Amniotic stem cell (primary cell): ENCODE measurements at places on chromosomes 16 and 17.

- no peak for DNase-seq
These were observed 49.0 kb downstream of the NT5M start for GRCh38 chr17:17351901-17352781.

DNA sequence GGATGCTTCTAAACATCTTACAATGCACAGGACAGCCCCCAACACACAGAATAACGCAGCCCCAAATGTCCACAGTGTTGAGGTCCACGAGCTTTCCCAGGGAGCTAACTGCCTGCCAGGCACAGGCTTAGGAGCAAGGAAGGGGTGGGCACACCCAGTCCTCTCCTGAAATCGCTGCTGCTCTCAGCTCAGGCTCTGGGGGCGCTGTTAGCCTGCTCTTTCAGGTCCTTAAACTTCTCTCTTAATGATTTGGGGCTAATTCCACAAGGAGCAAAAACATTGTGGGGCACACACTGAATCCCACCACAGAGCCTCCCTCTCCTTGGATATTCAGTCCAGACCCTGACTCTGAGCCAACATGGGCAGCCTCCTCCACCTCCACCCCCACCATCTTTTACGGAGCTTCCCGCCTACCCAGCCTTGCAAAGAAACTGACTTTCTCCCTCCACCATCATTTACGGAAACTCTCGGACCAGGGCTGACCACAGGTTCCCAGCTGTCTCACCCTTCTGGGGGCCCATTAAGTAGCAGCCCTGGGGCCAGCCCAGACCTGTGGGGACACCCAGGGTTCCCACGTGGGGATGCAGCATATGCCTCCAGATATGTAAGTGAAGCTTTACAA, 1.1 kb downstream of the CD300H start:
- DNase-seq, result no peak

DNA sequence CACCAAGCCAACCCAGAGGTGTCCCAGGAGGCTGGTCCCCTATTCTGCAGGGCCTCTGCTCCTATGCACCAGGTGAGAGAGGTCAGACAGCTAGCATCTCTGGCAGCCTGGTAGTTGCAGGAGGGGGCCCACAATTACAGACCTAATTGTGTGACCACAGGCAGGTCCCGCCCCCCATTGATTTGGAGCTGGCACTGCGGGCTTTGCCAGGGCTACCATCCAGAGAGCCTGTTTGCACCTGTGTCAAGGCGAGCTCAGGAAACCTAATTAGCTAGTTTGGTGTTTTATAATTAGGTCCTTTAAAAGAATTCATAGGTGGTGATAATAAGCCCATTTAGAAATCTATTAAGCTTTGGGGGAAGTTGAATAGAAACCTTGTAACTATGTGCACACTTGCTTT, 90.2 kb downstream of the MRM1 start:
- DNase-seq, result no peak

DNA sequence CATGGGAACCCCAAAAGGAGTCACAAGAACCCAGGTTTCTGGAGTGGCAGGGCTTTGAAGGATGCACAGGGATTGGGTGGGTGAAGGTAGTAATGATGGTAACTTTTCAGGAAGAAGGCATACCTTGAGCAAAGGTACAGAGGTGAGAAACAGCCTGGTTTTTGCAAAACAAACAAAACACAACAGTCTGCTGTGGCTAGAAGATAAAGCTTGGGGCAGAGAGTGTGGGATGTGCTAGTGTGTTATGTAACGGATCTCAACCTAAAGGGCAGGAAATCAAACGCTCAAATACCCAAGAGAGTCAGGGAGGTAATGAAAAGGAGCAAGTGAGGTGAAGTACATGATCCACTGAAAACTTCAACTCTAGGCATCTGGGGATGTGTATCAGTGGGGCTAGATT, 4.6 kb downstream of the PTGES3L start:
- no peak for DNase-seq

DNA sequence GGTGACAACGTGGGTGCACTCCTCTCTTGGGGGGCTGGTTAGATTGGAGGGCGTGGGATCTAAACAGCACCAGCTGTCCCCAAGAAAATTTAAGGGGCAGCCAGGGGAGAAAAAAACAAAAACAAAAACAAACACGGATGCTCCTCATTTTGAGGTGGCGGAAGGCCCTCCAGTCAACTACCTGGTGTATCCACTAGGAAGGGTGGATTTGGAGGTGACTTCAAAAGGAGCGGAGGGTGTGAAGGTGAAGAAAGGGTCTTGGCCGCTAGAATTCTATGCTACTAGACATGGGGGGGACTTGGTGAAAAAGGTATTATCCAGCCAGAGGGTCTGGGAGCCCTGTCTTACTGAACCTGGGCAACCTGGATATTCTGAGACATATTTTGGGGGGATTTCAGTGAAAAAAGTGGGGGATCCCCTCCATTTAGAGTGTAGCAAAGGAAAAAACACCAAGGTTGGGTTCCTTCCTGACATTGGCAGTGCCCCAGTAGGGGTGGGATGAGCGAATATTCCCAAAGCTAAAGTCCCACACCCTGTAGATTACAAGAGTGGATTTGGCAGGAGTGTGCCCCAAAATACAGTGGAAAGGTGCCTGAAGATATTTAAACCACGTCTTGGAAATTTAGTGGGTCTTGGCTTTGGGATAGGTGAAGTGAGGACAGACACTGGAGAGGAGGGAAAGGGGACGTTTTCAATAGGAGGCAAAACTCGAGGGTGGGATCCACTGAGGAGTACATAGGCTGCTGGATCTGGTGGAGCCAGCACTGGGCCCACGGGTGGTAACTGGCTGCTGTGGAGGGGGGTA, 454 bp upstream of the FGF11 start:
- no peak for DNase-seq

GRCh38 chr17:929586-929985, 50.0 kb downstream of the NXN start:
- no peak for DNase-seq

- DNase-seq, result no peak
These were observed 5.0 kb upstream of the SERPINF2 start for GRCh38 chr17:1737531-1738291.

GRCh38 chr17:72362376-72363088, 241.7 kb downstream of the SOX9 start:
- DNase-seq, result no peak

- no peak for DNase-seq
These were observed 40.5 kb downstream of the ATP2C2 start for GRCh38 chr16:84408856-84409255.

DNA sequence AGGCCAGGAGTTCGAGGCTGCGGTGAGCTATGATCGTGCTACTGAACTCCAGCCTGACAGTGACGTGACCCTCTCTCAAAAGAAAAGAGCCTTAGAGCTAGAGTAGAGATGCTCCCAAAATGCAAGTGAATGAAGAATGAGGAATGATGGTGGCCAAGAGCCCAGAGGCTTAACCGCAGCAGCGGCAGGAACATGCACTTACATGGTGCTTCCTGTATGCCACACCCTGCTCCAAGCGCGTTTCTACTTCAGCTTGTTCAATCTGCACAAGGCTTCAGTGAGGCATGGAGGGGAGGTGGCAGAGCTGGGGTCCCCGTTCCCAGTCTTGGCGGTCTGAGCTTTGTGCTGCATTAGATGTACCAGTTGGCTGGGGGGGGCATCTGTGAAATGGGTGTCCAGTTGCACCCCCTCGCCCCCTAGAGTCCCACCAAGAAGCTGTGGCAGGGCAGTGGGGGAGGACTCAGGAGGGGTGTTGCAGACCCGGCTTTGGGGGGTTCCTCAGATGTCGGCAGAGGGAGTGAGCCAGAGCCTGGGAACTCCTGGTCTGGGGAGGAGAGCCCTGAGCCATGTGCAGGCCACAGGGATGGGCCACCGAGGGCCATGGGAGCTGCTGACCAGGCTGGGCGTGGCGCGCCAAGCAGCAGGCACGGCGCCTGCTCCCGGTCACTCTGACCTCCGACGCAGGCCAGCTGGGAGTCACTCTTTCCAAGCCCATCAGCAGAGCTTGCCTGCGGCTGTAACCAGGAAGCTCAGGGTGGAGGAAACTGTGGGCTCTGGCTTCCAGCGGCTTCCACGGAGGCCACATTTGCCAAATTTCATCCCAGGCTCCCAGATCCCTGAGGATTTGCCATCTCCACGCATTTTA, 260.1 kb downstream of the PARN start:
- no peak for DNase-seq

DNA sequence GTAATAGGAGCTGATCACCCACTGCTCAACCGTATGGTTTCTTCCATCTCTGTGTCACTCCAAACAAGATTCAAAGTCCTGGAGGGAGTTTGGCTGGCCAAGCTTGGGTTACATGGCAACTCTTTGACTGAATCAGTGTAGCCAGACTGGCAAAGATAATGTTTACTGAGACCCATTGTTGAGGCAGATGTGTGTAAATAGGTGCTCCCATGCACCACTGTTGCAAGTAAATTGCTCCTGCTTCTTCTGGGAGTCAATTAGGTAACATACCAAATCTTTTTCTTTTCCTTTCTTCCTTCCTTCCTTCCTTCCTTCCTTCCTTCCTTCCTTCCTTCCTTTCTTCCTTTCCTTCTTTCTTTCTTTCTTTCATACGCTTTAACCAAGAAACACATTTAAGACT, 86.3 kb upstream of the DHX40 start:
- DNase-seq, result no peak

- DNase-seq, result no peak
These were observed 15.4 kb downstream of the GPT2 start for GRCh38 chr16:46899443-46900143.

DNA sequence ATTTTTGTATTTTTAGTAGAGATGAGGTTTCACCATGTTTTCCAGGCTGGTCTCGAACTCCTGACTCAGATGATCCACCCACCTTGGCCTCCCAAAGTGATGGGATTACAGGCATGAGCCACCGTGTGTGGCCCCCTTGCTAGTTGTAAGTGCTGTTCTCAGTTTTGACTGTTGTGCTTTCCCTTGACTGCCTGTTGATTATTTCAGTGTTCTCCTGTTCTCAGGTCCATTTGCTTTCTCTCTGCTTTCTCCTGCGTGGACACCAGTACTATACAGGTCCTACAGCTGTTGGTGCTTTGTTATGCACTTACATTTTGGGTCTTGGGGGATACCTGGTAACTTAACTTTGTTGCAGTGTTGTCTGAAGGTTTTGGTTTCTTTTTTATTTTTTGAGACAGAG, 8.2 kb downstream of the CASC3 start:
- DNase-seq, result no peak

DNA sequence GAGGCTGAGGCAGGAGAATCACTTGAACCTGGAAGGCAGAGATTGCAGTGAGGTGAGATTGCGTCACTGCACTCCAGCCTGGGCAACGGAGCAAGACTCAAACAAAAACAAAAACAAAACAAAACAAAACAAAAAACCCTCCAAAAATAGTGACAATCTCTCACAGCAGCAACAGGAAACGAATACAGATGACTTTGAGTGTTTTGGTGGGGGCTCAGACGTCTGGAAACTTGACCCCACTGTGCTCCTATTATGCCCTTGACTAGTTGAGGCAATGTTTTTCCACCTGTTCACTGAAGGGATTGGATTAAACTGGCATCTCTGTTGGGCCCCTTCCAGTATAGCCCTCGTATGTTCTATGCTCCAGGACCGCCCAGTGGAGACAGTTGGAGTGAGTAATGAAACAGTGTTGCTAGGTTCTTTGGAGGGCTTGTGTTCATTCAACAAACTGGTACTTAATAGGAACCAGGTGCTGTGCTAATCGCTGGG, 167.0 kb downstream of the UTP18 start:
- DNase-seq, result no peak

DNA sequence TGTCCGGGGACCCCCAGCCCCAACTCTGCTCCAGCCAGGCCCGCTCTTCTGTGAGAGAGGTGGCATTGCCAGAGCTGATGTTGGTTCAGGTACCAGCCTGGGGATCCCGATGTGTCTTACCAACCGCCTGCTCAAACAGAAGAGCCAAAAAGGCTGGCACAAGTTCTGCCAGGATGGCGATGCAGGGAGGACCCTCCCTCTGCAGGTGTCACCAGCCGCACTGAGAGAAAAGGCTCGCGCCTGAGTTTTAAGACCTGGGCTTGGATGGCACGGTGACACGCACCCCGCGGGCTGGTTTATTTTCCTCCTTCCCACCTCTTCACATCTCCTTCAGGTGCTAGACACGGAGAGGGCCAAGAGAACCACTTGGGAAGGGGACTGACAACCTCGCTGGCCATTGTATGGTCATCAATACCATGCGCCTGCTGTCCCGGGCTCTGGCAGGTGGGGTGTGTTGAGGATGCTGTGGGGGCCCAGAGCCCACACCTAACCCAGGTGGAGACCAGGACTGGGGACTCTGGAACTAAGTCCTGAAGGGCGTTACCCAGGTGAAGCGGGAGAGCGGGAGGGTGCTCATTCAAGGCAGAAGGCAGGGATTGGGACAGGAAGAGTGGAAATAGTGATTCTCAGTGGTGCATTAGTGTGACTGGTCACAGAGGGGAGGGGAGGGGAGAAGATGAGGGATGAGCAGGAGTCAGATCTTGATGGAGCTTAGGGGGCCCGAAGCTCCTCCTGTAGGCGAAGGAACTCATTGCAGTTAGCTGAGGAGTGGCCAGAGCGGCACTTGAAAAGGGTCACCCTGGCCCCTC, 16.3 kb downstream of the FOXJ1 start:
- no peak for DNase-seq

- DNase-seq, result no peak
These were observed 116.4 kb downstream of the SNX11 start for GRCh38 chr17:48223945-48224344.

DNA sequence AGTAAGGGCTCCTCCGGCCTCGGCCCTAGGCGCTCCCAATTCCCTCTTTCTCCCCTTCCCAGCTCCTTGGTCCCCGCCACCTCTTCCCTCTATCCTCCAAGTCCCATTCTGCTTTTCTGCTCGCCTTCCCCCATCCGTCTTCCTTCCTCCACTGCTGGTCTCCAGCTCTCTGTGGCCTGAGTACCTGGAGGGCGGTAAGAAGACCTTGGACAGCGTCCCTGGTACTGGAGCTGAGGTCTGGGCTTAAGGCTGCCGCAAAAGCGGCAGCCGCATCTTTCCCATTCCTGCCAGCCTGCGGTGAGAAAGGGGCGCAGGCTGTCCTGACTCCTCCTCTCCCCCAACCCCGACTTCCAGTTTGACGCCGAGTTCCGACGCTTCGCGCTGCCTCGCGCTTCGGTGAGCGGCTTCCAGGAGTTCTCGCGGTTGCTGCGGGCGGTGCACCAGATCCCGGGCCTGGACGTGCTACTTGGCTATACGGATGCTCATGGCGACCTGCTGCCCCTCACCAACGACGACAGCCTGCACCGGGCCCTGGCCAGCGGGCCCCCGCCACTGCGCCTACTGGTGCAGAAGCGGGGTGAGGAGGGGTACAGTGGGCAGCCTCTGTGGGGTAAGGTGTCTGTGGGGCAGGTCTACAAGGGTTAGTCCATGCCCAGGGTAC, 471 bp downstream of the PARD6A start:
- no peak for DNase-seq

DNA sequence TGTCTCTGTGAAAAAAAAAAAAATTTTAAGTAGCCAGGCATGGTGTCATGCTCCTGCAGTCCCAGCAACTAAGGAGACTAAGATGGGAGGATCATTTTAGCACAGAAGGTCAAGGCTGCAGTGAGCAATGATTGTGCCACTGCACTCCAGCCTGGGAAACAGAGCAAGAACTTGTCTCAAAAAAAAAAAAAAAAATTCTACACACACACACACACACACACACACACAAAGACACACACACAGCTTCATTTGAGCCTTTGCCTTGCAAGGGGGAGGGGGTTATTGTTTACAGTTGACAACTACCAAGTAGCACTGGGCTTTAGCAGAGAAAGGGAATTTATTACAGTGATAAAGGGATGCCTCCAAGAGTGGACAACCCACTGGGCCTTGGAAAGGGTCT, 4.9 kb upstream of the POLR3E start:
- no peak for DNase-seq
